C1 segment of cervical spinal cord (tissue), 14 donors: ENCODE measurements at places on chromosomes 4 and X.

GRCh38 chr4:155512046-155512445, 135.3 kb upstream of the MAP9 start:
- DNase-seq: no peak

- DNase-seq: no peak
Observed at GRCh38 chr4:188434643-188435042, 295.4 kb downstream of the TRIML1 start.

DNA sequence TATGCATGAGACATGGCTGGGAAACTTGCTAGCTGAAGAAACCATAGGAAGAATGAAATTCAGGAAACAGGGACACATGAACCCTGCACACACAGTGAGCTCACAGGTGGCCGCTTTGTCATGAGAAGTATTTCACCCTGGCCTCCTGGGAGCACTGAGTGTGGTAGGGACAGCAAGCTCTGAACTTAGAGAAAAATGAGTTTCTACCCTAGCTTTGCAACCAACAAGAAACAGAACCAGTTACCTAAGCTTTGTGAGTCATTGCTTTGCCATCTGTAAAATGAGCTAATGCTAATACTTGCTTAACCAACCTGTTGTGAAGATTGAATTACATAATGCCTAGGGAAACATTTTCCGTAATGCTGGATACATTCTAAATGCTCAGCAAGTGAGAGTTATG, 206.6 kb upstream of the HS3ST1 start:
- DNase-seq: no peak

DNA sequence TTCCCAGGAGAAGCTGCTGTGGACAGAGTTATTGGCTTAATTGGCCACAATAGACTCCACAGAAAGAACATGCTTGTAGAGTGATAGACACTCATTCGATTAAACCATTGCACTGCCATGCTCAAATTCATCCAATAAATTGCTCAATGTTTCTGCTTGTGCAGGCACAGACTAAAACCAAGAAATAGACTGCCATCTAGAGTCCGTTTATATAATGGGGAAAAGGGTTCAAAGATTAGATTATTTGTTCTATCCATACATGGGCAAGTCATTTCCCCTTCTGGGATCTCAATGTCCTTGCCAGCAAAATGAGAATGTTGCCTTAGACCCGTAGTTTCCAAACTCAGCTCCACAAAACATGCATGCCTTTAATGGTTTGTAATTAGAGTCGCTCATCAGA, 8.7 kb downstream of the SMIM10 start:
- no peak for DNase-seq

DNA sequence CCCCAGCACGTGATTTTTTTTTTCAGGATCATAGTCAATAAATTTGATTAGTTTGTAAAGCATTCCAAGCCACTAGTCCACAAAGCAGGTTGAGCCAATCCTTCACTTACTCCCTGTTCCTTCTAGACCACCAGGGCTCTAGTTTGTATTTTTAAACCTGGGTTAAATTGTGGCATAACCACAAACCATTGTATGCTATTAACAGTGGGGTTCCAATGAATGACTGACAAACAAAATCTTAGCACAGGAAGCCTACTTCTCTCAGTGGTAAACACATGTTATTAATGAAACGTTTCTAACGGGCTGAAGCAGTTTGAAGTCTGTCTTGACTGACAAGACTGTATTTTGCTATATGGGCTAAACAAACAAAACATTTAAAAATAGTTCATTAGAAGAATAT, 48.6 kb upstream of the GYPA start:
- no peak for DNase-seq

- DNase-seq: no peak
Observed at GRCh38 chrX:85808217-85808616, 239.1 kb downstream of the CHM start.

DNA sequence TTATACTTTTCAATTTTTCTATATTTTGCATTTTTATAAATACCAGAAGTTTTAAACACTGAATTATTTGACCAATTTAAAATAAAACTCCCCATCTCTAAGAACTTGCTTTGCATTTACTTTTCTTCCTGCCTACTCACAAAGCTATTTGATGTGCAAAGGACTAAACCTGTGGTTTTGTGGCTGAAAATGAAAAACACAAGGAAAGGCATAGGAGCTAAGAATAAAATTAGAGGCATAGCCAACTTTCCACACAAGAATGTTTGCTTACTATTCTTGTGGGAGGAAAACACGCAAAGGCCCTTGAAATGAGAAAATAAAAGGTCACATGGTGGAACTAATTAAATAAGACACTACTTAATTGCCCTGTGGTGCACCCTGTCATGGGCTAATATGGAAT, 221.2 kb downstream of the KLHL13 start:
- DNase-seq: no peak

DNA sequence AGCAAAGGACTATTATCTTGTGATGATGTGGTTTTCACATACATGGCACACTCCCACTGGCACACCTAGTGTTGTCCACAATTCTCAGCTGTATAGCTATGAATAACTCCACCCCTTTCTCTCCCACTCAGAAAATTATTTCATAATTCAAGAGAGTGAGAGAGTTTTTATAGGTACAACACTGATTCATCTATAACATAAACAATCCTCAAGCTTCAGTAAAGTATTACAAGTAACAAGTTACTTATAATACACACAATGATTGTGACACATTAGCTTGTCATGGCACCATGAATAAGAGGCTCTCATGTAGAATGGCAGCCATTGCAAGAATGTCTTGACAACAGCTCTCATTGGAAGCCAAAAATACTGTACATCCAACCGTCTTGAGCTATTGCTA, 43.9 kb downstream of the RAB40A start:
- DNase-seq: no peak

- no peak for DNase-seq
Observed at GRCh38 chrX:107135049-107135964, 16.7 kb upstream of the RBM41 start.

GRCh38 chrX:40299641-40300046, 201.9 kb upstream of the BCOR start:
- no peak for DNase-seq

GRCh38 chr4:1051472-1051871, 40.0 kb downstream of the FGFRL1 start:
- no peak for DNase-seq

DNA sequence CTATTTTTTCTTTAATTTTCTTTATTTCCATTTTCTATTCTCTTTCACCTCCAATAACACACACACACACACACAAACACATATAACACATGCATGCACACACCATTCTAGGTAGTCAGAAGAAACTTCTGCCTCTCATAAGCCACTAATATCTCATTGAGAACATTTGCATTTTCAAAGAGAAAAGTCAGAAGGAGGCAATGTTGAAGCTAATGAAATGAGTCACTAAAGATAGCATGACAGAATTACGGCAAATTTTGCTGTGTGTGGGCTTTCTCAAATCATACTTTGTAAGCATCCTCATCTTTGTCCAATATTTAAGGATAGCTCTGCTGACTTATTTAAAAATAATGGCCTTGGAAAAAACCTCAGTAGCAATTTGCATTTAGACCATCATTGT, 291.3 kb downstream of the GUCY2F start:
- no peak for DNase-seq

- DNase-seq: no peak
Observed at GRCh38 chrX:46447384-46447783, 97.8 kb downstream of the ZNF674 start.

DNA sequence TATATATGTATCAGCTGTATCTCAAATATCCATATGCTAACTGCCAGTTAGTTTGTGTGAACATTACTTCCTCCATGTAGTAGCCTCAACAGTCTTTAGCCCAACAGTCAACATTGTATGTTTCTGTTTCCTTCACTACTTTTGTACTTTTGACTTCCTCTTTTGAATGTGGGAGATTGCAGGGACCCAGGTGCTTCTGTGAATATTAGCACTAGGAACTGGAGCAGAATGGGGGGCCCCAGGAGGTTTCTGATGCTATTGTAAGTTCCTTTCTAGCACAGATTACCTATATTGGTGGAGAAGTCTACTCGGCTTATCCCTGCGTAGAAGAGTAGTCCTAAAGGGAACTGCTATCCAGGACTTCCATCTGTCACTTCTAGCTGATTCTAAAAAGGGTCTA, 2.3 kb downstream of the PLAC8 start:
- no peak for DNase-seq
